ENCODE measurements at places on chromosomes 6 and 20.

DNA sequence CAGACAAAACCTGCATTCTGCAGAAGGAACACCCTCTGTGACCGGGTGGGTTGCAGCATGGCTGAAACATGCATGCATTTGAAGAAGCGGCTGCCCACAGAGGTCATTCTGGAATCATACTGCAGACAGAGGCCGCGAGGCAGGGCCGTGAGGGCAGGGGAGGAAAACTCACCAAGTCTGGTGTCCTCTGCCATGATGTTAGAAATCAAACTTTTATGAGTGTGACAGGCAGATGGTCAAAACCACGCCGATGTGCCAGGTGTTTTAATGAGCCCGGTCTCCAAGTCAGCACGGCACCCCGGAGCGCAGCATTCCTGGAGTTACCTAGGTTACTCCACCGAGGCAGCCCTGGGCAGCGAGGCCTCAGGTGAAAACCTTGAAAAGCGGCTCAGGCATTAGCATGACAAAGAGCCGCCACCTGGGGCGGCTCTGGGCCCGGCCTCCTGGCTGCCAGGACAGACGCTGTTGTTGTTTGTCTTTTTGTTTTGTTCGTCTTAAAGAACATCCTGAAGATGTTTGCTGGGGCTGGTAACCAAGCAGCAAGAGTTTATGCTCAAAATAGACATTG lies 255.6 kb downstream of the ERMARD start:
- no peak for DNase-seq

GRCh38 chr6:29909985-29910384 lies 32.3 kb upstream of the HLA-A start:
- no peak for DNase-seq

- no peak for DNase-seq
Observed at GRCh38 chr6:37202788-37203491, 33.0 kb downstream of the PIM1 start.

- no peak for DNase-seq
Observed at GRCh38 chr20:48908656-48909319, 12.7 kb upstream of the ARFGEF2 start.

- DNase-seq = peak; percentile 57
Observed at GRCh38 chr6:158474961-158475343, 84.9 kb upstream of the TMEM181 start.

DNA sequence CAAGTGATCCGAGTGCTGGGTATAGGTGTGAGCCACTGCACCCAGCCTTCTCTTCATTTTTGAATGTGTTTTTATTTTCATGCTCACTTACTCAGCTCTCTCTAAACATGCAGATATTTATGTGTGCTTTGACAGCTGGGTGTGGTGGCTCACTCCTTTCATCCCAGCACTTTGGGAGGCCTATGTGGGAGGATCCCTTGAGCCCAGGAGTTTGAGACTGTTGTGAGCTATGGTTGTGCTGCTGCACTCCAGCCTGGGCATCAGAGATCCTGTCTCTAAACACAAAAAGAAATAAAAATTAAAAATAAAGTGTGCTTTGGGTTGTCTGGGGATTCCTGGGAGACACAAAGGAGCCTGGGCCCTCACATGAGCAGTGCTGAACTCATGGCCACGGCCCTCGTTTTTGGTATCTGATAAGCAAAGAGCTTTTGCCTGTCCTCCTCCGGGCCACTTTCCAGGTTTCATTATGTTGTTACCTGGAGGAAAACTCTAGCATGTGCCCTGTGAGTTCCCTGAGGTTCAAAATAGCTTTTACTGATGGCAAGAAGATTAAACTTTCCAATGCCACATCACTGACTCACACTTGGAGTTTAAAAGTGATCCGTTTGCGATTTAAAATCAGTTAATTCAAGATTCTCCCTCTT lies 78.5 kb downstream of the CD164 start:
- DNase-seq = no peak
